ENCODE measurements at places on chromosomes 6 and 20.

GRCh38 chr20:10002866-10003265 is 31.9 kb upstream of the ANKEF1 start:
- no peak for DNase-seq

DNA sequence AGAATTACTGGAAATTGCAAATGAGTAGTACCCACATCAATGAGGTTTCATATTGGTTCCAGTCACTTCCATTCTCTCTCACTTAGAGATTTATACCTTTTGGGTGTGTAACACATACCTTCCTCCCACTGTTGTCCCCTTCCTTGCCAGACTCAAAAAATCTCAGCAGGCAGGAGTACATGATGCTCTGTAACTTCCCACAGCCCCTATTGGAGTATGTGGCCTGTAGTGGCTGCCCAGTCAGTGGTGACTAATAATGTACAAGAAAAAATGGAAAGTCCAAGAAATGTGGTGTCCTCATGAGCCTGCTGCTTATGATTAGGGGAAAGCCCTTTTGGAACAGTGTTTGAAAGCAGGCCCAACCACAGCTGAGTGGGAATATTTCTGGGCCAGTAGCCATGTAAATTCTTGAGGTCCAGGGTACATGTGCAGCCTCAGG is 312.0 kb downstream of the ZFAND3 start:
- DNase-seq = no peak

DNA sequence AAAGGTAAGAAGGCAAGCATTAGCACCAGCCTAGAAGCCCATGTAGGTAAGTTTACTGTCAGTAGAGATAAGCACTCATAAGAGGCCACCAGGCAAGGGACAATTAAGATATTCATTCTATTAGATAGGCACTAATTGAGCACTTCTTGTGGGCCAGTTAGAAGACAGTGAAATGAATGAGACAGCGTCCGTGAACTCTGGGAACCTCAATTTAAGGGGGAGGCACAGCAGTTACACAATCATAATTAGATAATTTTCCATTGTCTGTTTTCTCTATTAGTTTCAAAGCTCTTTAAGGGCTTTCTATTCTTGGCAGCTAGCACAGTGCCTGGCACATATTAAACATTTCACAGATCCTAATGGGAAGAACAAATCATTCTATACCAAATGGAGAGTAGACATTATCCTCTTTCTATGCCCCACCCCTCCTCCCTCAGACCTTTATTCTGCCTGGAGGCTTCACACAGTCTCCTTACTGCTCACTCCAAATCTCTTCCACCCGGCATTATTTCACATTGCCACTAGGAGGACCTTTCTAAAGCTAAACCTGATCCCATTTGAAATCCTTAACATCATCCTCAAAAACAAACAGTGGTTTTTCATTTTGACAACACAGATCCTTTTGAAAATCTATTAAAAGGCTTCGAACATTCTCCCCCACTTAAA is 529.6 kb downstream of the ADGRB3 start:
- DNase-seq = no peak

- no peak for DNase-seq
Observed at GRCh38 chr6:63565727-63566596, 6.3 kb upstream of the LOC128125822 start.

DNA sequence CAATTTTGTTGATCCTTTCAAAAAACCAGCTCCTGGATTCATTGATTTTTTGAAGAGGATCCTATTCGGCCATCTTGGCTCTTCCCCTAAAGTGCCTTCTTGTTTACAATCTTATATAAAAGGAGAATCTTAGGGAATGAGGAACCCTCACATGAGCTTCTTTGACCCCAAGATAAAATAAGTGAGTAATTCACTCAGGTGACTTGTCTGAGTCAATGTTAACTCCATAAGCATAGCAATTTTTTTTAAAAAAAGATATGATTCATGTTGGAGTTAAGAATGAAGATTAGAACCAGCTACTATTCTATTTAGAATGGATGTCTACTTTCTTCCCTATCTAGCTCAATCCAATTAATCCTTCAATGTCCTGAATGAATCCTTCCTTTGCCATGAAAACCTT is 21.0 kb downstream of the WASF1 start:
- no peak for DNase-seq

GRCh38 chr6:138691595-138692057 is 81.9 kb upstream of the CCDC28A start:
- DNase-seq = no peak

- DNase-seq = no peak
Observed at GRCh38 chr6:131685266-131685780, 15.9 kb downstream of the OR2A4 start.

DNA sequence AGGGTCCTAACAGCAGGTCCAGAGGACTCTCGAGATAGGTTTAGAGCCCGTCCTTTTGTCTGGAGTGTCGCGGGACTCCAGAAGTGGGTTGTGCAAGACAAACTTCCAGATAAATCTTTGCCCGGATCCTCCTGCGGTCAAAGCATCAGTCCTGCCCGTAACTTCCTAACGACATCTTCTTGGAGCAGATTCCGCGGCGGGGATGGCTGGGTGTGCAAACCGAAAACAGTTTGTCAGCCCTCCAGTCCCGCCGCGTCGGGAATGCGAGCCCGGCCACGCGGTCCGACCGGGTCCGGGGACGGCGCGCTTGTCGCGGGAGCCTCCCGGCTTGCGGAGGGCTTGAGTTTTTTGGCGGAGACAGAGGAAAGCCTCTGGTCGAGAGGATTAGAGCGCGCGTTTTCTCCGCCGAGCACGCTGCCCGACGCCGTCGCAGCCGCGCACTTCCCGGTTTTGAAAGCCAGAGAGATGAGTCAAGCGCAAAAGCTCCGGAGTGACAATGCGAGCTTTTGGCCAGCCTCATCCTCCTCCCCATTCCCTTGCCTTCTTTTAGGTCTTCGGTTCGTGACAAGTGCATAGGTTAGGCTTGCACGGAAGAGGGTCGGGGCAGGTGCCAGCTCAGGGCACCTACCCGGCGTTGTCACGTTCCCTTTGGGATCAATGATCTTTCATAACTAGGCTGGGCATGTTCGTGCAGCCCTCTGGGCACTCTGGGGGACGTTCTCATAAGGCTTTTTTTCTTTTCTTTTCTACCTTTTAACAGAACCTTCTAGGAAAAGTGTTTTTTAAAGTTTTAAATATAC is 91.3 kb upstream of the PRDM1 start:
- no peak for DNase-seq

GRCh38 chr6:127206531-127207095 is 60.1 kb upstream of the RNF146 start:
- DNase-seq = no peak

DNA sequence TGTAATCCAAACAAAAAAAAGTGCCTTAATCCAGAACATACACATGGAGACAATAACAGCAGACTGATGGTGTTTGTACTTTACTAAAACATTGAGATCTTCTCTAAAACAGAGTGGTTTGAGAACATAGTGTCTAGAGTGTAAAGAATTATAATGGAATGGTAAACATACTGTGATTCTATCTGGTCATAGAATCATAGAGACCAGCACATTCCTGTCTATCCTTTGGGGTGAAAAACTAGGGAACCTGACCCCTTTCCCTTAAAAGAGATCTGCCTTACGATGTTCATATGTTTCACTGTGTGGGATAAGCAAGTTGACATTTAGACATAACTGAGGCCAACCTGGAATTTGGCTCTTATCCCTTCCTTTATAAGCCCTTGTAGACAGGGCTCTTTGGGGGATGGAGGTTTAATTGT is 55.7 kb downstream of the TRMT11 start:
- DNase-seq = no peak

GRCh38 chr6:116528780-116529179 is 16.7 kb downstream of the TRAPPC3L start:
- DNase-seq = no peak

GRCh38 chr6:136593748-136594490 is 43.7 kb upstream of the MAP7 start:
- DNase-seq = peak; percentile 56

GRCh38 chr20:43977252-43977651 is 62.6 kb downstream of the TOX2 start:
- DNase-seq = no peak

- DNase-seq = no peak
Observed at GRCh38 chr20:38164624-38165088, 414 bp downstream of the TGM2 start.

DNA sequence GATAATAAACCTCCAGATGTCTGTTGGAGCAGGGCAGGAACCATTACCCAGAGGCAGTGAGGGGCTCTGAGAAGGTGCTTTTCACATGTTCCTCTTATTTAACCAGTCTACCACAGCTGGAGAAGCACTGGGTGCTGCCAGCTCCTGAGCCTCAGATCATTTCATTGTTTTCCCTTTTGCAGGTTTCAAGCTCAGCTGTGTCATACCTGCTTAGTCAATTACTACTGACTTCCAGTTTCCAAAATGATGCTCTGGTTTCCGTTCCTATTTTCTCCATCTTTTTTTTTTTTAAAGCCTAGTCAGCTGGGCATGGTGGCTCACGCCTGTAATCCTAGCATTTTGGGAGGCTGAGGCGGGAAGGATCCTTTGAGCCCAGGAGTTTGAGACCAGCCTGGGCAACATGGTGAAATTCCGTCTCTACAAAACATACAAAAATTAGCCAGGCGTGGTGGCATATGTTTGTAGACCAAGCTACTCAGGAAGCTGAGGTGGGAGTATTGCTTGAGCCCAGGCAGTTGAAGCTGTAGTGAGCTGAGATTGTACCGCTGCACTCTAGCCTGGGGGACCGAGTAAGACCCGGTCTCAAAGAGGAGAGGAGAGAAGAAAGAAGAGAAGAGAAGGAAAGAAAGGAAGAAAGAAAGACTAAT is 6.7 kb downstream of the FLOT1 start:
- DNase-seq = no peak

- no peak for DNase-seq
Observed at GRCh38 chr20:3072530-3073250, 1.3 kb downstream of the OXT start.

GRCh38 chr6:127690092-127690491 is 113.1 kb downstream of the C6orf58 start:
- DNase-seq = no peak

DNA sequence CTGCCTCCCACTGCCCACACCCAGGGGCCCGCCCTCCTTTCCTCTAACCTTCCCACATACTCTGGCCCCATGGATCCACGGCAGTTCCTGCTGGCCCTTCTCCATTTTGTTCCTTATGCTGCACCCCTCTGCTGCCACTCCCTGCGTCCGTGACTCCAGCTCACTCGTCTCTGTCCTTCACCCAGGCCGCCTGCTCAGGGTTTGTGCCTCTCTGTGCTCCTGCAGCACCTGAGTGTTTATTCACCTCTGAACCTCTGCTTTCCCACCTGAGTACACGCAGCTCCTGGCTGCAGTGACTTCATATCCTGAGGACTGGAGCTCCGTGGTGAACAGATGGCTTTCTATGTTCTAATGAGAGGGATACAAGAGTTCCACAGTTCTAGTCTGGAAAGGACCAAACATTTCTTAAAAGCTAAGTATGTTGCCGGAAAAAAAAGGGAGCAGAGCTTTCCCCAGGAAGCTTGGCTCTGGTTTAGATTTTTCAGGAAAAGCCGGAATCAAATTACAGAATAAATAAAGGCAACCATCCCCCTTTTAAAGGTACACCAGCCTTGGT is 1.5 kb upstream of the GNRH2 start:
- DNase-seq = no peak

DNA sequence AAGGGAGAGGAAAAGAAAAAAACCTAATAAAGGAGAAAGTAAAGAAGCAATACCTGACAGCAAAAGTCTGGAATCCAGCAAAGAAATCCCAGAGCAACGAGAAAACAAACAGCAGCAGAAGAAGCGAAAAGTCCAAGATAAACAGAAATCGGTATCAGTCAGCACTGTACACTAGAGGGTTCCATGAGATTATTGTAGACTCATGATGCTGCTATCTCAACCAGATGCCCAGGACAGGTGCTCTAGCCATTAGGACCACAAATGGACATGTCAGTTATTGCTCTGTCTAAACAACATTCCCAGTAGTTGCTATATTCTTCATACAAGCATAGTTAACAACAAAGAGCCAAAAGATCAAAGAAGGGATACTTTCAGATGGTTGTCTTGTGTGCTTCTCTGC is 70.8 kb upstream of the RNF146 start:
- DNase-seq = no peak

- no peak for DNase-seq
Observed at GRCh38 chr20:20843982-20844381, 131.5 kb upstream of the RALGAPA2 start.

GRCh38 chr6:154202339-154202738 is 154.3 kb downstream of the IPCEF1 start:
- DNase-seq = no peak

- no peak for DNase-seq
Observed at GRCh38 chr6:43283905-43284304, 14.2 kb upstream of the SLC22A7 start.

GRCh38 chr6:158556113-158556512 is 3.8 kb upstream of the TMEM181 start:
- no peak for DNase-seq

- DNase-seq = no peak
Observed at GRCh38 chr6:134315974-134316441, 1.9 kb downstream of the SGK1 start.

DNA sequence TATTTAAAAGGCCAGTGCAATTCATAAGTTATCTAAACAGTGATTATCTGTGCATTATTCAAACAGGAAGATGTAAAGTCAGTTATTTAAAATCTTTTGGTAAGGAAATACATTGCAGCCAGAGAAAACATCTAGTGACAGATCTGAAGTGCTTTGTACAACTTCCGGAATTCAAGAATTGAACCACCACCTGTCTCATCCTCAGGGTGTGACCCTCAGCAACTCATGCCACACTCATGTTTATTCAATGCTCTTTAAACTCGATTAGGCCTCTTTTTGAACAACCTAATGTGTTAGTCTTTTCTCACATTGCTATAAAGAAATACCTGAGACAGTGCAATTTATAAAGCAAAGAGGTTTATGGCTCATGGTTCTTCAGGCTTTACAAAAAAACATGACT is 62.6 kb upstream of the GGTLC1 start:
- DNase-seq = no peak

DNA sequence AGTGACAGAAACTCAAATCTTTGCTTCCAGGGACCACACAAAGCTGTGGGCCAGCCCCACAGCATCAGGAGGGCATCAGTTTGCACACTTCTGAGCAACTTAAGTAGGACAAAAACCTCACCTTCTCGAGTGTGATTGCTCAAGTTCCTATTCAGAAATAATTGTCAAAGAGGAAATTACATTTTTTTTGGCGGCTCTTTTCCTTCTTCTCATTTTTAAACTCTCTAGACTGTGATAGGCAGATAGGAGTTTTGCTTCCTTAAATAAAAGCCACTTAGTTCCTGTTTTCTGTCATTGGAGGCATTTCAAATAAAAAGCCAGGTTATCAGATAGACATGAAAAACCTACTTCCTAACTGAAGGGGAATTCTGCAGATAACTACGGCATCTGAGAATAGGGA is 11.2 kb upstream of the TAGAP start:
- no peak for DNase-seq

GRCh38 chr6:85866758-85867401 is 224.2 kb upstream of the SYNCRIP start:
- no peak for DNase-seq

DNA sequence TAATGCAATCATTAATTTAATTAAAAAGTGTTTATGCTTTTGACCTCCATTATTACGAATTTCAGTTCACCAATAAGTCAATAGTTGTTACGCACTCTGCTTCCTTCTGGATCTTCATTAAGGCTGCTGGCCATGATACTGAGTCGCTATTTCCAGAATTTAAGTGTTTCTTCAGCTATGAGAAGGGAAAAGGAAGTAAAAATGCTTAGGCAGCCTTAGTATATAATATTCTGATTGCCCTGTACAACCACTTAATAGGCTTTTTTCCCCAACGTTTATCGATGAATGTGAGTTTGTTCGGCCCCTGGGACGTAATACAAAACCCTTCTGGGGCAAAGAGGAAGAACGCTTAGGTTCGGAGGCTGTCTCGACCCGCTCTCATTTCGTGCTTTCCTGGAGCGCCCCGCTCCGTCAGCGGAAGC is 644 bp downstream of the OARD1 start:
- DNase-seq = no peak

Measured in GM18507 (cell line).